ENCODE measurements at places on chromosomes 2 and 18. TPM values are rescaled to one million over a fixed set of nuclear protein-coding genes. Genes with fewer than 3 reads are reported as not detected.
A peak's percentile ranks its signal among the peaks of the same experiment; 100 is the strongest.

Gene NTSR2
- total RNA-seq = not detected

- DNase-seq = no peak
These were observed 40.5 kb upstream of the NABP1 start for GRCh38 chr2:191637182-191638078.

- no peak for DNase-seq
These were observed 95.2 kb upstream of the BOD1L2 start for GRCh38 chr18:57051657-57052044.

- no peak for DNase-seq
These were observed 66.7 kb downstream of the TMX3 start for GRCh38 chr18:68648191-68648590.

DNA sequence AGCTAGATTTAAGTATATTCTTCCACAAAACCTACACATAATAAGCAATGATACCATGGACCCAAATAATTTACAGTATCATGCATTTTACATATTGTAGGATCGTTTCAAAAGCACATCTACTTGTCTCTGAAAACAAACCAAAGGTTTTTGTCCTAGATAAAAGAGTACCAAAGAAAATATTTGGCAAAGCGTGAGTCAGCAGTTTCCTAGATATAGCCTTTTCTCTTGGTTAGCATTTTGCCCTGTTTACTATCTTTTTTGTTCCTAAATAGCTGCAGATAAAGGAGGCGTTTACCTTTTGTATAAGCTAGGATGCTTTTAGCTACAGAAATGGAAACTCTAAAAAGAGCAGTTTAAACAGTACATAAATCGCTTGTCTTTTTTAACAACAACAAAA lies 305.8 kb upstream of the GULP1 start:
- no peak for DNase-seq

- DNase-seq = no peak
These were observed 151.1 kb downstream of the MBP start for GRCh38 chr18:76981396-76981968.

DNA sequence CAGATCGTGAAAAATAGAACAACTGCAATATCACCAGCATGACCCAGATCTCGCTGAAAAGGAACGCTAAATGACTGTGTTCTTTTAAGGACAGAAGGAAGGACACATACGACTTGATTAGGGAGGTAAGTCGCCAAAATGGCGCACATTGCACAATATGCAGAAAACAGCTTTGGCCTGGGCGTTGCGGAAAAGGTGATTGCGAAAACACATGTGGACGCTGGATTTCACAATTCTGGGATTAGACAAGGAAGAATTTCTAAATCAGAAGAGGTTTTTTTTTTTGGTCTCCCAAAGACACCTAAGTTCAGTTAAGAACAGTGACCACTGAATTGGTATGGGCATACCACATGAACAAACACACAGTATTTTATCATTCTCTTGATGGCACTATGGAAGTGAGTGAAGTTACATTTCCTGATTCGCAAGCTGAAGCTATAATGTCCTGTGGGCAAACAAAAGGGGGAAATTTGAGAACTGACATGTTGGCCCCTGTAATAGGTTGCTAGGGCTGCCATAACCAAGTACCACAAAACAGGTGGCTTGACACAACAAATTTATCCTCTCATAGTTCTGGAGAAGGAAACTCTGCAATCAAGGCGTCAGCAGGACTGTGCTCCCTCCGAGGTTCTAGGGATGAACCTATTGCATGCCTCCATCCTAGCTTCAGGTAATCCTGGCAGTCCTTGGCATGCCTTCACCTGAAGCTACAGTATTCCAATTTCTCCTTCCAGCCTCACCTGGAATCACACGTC lies 25.8 kb upstream of the ERICH2 start:
- DNase-seq = peak; percentile 51

GRCh38 chr2:176105730-176106580 lies 1.1 kb upstream of the HOXD11 start:
- no peak for DNase-seq

- DNase-seq = no peak
These were observed 609 bp downstream of the TPGS2 start for GRCh38 chr18:36828157-36828629.

GRCh38 chr2:137339051-137339450 lies 573.7 kb downstream of the THSD7B start:
- DNase-seq = no peak

GRCh38 chr2:30670453-30670852 lies 136.8 kb downstream of the CAPN13 start:
- no peak for DNase-seq

- no peak for DNase-seq
These were observed 28.8 kb downstream of the ITGAV start for GRCh38 chr2:186618696-186619095.

Data from left lung (tissue), 14 donors.